ENCODE measurements at places on chromosomes 3 and 15. TPM values are rescaled to one million over a fixed set of nuclear protein-coding genes. Genes with fewer than 3 reads are reported as not detected.

The FMN1 gene
- 0.81 TPM for total RNA-seq

The PSTPIP1 gene
- 9.2 TPM for total RNA-seq

The DGKG gene
- 10.2 TPM for total RNA-seq

The SCAMP5 gene
- total RNA-seq: 34.3 TPM

The AVEN gene
- total RNA-seq: 17.5 TPM

The RAB6B gene
- total RNA-seq: not detected

The ADAMTS17 gene
- total RNA-seq: 0.36 TPM

The LMAN1L gene
- total RNA-seq: not detected

The MIX23 gene
- 152 TPM for total RNA-seq

The TLR9 gene
- total RNA-seq: not detected

Measured in HepG2 (cell line).